Activated T-cell treated with anti-CD3 and anti-CD28 coated beads, Interleukin-2, amount 50 U/mL, for 1 hour (primary cell): ENCODE measurements at places on chromosomes 6 and 20.

DNA sequence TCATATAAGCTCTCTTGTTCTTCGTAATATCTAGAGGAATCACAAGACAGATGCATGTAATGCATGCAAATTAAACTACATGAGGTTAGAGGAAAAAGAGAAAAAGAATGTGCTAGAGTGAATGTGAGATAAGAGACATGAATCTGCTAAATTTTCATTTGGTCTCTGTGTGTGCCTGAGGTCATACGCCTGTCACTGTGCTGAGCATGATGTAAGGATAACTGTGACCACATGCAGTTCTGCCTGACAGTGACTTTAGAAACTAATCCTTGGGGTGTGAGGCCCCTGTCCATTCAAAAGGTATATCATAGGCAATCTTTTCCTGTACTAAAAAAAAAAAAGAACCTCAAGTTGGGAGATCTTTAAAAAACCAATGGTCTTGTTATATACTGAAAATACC, 70.6 kb downstream of the SHPRH start:
- DNase-seq: no peak

- DNase-seq: peak; percentile 22
Observed at GRCh38 chr6:143806282-143807102, 36.6 kb upstream of the LTV1 start.

DNA sequence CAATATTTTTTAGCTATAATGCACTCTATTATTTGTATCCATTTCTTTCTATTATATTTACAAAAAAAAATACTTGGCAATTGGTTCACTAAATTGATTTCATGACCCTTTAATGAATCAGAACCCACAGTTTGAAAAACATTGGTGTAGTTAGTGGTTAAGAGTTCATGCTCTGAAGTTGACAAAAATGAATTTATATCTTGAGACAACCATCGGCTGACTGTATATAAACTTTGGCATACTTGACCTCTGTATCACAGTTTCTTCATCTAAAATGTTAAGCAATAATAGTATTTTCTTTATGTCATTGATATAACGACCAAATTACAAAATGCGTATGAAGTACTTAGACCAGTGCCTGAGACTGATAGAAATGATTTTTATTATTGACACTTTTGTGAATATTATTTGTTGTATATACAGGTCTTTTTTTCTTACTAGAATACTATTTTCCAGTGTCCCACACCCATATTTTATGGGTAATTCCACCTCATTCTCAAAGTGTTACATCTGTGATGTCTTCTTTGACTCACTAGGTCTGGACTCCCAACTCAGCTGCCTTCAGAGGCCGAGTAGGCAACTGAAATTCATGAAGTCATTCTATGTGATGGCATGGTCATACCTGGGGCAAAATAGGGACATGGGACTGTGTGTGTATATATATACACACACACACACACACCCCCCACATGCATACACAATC, 459.2 kb downstream of the RFPL4B start:
- DNase-seq: no peak

DNA sequence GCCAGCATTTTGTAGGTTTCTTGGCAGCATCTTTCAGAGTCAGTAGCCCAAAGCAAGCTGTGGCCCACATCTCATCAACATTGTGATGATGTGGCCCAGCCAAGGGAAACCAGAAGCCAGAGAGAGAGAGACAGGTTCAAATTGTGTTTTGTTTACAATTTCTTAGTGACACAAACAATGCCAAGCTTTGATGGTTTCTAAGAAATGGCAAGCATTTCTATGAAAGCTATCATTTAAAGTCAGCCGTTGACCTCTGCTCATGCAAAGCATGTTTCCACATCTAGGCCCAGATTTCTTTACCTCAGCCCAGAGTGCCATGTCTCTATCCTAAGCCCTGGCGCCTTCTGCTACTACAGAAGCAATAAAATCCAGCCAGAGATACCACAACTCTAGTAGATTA, 32.9 kb downstream of the GCM1 start:
- no peak for DNase-seq

- no peak for DNase-seq
Observed at GRCh38 chr6:25032934-25033333, 97.2 kb upstream of the RIPOR2 start.

- no peak for DNase-seq
Observed at GRCh38 chr6:113317891-113318574, 539.1 kb upstream of the MARCKS start.

DNA sequence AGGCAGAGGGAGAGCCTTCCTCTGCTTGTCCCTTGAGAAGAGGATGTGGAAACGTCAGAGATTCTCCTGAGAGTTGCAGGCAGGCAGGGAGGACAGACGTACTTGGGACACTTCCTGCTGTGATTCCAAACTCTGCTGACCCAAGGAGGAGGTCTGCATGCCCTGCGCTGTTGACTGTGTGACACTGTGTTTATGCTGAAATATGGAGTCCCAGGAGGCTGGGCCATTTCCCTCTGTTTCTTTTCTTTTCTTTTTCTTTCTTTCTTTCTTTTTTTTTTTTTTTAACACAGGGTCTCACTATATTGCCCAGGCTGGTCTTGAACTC, 63.5 kb upstream of the BHLHE23 start:
- no peak for DNase-seq

DNA sequence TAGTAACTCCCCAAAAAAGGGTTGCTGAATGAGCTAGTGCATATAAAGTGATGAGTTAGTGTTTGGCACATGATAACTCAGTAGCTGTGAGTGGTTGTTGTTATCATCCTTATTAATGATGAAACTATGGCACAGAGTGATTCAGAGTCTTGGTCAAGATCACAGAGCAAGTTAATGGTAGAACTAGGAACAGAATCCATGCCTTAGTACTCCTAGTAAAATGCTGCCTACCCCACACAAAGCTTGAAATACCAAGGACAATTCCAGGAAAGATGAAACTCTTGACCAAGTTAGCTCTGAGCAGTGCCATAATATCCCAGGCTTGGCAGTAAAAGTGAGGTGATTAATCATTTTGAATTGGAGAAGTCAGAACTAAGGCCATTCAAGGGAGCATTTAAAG, 109.1 kb upstream of the ENPP5 start:
- DNase-seq: no peak

- DNase-seq: no peak
Observed at GRCh38 chr20:62692801-62693523, 15.7 kb upstream of the NTSR1 start.

DNA sequence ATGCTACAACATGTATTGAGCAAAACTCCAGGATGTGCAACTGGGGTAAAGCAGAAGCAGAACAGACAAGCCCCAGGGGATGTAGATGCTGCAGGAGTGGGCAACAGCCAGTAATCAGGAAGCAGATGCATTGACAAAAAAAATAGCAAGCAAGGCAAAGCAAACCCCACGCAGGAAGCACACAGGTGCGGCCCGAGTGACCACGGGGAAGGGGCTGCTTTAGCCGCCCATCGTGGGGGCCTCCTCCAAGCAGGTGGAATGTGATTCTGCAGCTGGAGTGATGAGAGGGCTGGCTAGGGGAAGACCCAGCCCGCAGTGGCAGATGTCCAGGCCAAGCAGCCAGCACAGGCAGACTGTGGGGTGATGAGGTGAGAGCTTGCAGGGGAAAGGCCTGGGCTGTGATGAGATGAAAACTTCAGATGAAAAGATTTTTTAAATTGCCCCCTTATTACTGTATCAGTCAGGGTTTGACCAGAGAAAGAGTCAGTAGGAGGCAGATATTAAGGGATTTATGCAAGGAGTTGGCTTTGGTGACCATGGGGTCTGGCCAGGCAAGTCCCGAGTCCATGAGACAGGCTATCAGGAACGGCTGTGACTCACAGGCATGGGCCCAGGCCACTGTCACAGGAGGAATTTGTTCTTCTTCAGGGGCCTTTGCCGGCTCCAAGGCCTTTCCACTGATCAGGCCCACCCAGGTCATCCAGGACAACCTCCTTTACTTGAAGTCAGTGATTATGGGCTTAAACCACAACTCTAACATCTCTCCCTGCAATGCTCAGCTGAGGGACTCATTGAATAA, 207.6 kb downstream of the ANKRD60 start:
- no peak for DNase-seq

- DNase-seq: no peak
Observed at GRCh38 chr20:24203526-24204183, 215.1 kb upstream of the GGTLC1 start.
